ENCODE measurements at places on chromosomes 11 and 22.

- no peak for DNase-seq
Measured at GRCh38 chr11:71182791-71183677, 69.3 kb downstream of the SHANK2 start.

DNA sequence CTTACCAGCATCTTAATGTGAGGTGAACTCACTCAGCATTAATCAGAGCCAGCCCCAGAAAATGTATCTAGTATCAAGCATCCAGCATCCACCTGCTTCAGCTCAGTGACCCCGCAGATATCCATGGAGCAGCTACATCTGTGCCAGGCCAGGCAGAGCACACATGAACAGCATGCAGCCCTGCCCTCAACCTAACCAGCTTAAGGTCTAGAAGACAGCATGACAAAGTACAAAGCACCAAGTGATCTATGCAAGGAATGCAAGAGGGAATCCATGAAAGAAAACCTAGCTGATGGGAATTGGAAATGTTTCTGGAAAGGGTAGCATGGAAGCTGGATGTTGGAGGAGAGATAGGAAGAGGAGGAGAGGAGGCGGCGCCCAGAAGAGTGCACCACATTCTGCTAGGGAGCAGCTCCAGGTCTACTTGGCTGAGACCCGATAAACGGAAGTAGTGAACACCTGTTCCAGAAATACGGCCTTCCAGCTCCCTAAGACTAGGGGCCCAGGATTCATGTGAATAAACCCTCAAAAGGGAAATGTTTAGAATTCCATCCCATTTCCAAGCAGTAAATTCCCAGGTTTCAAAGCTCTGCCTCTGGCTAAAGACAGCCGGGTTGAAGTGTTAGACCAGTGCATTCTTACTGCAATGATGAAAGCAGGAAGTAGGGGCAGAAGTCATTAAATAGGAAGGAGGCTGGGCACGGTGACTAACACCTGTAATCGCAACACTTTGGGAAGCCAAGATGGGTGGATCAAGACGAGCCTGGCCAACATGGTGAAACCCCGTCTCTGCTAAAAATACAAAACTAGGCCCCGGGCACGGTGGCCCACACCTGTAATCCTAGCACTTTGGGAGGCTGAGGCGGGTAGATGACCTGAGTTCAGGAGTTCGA, 23.5 kb upstream of the L3MBTL2 start:
- no peak for DNase-seq

- peak; percentile 36 for DNase-seq
Measured at GRCh38 chr11:72241291-72241781, 2.6 kb downstream of the PHOX2A start.

DNA sequence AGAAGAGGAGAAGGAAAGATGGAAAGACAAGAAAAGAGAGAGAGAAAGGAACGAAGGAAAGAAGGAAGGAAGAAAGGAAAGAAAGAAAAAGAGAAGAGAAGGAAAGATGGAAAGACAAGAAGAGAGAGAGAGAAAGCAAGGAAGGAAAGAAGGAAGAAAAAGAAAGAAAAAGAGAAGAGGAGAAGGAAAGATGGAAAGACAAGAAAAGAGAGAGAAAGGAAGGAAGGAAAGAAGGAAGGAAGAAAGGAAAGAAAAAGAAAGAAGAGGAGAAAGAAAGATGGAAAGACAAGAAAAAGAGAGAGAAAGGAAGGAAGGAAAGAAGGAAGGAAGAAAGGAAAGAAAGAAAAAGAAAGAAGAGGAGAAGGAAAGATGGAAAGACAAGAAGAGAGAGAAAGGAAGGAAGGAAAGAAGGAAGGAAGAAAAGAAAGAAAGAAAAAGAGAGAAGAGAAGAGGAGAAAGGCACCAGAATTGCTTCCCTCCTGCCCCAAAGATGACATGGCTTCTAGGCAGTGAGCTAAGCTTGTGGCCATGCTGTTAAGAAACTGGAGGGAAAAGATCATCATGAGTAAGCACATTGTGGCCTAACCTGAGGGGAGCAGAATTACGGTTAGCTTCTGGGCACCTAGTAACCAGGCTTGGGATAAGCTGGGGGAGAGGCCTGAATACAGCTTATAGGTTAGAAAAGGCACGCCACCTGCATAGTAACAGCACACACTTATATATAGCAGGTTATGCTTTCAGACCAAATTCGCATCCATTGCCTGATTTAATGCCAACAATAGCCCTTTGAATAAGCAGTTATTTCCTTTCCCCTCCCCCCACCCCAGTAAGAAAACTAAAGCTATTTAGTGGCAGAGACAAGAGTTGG, 2.3 kb upstream of the ST3GAL4 start:
- no peak for DNase-seq

DNA sequence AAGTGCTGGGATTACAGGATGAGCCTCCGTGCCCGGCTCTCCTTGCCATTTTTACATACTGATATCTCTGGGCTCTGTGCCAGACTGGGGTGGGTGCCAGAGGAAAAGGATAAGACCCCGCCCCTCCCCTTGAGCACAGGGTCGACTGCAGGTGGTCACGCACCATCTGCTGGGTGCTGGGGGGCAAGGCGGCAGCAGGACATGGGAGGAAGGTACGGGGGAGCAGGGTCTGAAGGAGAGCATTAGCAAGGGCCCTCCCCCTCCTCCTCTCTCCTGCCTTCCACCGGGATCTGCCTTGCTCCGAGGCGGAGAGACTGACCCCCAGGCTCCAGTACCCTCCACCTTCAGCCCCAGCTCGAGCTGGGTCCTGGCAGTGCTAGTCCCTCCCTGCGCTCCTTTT, 9.7 kb upstream of the PGA3 start:
- DNase-seq = no peak

DNA sequence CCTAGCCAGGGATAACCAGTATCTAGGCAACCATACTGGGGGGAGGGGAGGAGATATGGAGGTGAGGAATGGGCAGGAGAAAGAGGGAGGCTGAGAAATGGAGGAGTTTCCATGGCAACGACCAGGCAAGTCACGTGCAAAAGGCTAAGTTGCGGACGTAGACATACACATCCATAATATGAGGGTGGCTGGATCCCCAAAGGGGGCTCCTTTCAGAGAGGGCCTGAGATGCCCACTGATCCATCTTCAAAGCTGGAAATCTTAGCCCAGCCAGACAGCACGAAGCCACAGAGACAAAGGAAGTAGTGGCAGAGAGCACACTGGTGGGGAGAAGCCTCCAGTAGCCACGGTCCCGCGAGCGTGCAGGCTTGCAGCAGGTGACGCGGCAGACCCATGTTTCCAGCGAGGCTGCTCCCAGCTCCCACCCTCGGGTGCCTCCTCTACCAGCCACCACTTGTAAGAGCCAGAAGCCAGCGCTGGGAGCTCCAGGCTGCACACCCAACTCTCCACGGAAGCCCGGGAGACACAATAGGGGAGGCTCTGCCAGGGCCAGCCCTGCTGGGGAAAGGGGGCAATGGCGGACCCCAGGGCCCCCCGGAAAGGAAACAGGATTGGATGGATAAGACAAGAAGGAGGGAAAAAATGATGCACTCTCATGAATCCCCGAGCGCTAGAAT, 938 bp downstream of the FXYD6 start:
- no peak for DNase-seq

- no peak for DNase-seq
Measured at GRCh38 chr11:2572491-2573239, 127.1 kb downstream of the KCNQ1OT1 start.

DNA sequence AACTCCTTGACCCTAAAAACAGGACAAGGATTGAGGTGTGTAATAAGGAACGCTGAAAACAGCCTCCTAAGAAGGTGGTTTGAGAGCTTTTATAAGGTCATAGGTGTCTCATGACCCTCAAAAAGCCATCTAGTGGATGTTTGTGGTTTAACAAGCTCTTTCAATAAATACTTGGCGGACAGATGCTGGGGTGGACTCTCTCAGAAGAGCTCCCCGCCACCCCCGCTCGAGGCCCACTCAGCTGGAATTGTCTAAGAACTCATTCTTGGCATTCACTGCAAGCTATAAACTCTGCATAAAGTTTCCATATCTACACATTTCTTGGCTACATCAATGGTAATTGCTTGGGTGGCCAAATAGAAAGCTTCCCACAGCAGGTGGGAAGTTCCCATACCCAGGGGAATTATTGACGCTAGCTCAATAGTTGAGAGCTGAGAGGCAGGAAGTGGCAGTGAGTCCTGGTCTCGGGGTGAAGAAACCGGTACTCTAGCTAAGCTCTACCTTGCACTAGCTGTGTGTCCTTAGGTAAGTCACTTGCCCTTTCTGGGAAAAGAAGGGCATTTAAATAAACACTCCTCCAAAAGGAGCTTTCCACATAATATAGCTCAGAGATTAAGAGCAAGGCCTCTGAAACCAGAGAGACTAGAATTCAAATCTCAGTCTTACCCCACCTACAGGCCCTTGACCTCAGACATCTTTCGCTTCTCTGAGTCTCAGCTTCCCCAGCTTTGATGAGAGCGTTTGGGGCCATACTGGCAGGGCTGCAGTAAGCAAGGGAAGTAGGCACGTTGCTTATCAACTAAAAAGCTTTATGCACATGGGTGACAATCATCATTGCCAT, 6.4 kb downstream of the MS4A15 start:
- peak; percentile 70 for DNase-seq

GRCh38 chr11:18394928-18395734, 768 bp downstream of the LDHA start:
- no peak for DNase-seq

GRCh38 chr11:96338910-96339705, 3.9 kb downstream of the MAML2 start:
- DNase-seq = peak; percentile 51

DNA sequence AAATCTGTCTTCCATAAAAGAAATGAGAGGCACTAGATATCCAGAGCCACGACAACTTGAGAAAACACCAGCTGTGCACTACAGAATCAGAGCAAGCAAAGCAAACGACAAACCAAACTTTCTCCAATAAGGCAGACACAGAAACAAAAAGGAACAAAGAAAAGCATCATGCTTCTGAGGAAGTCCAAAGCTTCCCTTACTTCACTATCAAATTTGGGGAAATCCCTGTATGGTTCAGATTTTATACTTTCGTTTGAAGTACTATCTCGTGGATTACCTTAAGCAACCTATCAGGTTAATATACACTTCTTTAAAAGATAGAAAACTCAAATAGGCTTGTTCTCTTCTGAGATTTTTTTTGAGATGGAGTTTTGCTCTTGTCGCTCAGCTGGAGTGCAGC, 27.7 kb downstream of the ALG9 start:
- no peak for DNase-seq

- DNase-seq = no peak
Measured at GRCh38 chr22:37749831-37750595, 53.2 kb downstream of the TRIOBP start.

- no peak for DNase-seq
Measured at GRCh38 chr22:40462195-40462984, 92.0 kb downstream of the SGSM3 start.

DNA sequence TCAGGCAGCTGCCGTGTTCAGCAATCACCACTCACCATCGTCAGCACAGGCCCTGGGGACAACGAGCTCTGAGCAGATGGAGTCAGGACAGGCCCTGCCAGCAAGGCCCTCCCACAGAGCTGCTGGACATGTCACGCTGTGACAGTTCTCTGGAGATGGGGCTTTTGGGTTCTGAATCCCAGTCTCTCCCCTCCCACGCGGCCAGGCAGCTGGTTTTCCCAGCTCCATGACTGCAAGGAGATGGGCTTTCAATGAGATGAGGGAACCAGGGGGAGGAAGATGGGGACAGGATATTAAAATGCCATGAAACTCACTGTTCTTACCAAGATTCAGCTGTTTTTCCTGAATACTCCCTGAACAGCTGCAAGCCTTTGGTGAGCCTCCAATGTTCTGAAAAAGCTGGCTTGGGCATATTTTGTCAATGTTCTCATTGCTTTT, 305.9 kb downstream of the BRD1 start:
- DNase-seq = no peak

DNA sequence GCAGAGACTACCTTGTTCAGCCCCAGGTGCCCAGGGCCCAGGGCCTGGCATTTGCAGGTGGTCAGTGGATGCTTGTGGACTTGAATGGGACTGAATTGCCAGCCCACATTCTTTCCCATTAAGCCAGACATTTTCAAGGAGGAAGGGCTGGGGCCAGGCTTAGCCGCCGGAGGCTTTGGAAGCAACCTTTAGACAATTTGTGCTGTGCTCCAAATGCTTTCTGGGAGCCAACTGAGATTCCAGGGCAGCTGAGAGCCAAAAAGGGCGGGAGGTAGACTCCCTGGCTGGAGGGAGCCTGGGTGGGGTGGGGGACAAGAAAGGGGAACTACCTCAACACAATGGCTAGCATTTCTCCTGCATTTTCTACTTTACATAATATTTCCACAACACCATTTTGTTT, 54.8 kb upstream of the TIMP3 start:
- no peak for DNase-seq

GRCh38 chr22:17925431-17925841, 98.9 kb downstream of the MICAL3 start:
- no peak for DNase-seq

DNA sequence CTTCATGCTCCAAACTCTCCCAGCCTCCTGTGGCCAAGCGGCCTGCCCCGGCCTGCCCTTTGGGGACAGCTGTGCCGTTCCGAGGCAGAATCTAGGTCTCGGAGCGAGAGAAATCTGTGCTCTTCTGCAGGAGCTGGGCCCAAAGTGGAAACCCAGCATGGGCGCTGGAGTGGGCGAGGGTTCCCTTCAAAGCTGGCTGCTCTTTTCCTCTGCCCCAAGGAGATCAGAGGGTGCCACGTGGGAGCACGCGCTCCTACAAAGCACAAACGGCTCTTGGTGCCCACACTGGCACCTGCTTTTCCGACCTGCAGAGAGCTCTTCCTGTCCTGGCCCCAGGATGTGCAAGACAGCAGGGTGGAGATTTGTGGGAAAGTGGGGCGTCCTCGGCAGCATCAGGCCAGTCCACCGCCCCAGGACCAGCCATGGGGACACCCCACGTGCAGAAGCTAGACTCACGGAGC, 6.9 kb downstream of the OSBPL5 start:
- DNase-seq = no peak

- DNase-seq = peak; percentile 74
Measured at GRCh38 chr22:30305519-30305905, 16.2 kb upstream of the CASTOR1 start.

GRCh38 chr22:17369439-17370025, at the start of gene CECR2:
CECR2 (plus strand) TSS chr22:17369460; CDS start chr22:17369784, 324 bp downstream.
- peak; percentile 66 for DNase-seq

- no peak for DNase-seq
Measured at GRCh38 chr11:108775324-108775723, 110.5 kb downstream of the DDX10 start.

GRCh38 chr11:99887481-99887880, 799.6 kb upstream of the ARHGAP42 start:
- no peak for DNase-seq

GRCh38 chr11:123523539-123523938, 93.5 kb downstream of the GRAMD1B start:
- DNase-seq = no peak

DNA sequence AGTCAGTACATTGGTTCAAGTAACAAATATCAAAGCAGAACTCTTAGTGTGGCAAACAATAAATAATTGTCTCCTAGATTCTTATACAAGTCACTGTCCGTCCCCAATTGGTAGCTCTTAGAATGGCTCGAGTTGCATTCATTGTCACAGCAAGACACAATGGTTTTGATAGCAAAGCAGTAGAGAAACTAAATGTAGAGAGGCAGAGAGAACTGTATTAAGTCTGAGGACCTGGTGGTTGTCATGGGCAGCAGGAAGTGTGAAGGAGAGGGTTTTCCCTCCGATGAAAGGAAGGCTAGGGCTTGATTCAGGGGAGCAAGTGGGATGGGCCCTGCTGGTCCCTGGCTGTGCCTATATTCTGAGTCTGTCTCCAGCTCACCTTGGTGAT, 36.6 kb downstream of the RCOR2 start:
- no peak for DNase-seq

GRCh38 chr11:60951606-60951903, 421 bp downstream of the SLC15A3 start:
- no peak for DNase-seq

- peak; percentile 71 for DNase-seq
Measured at GRCh38 chr11:107018902-107019493, 722 bp upstream of the GUCY1A2 start.

GRCh38 chr11:11786234-11786633, 55.5 kb upstream of the USP47 start:
- no peak for DNase-seq
